ENCODE measurements at places on chromosomes 1 and 21.

GRCh38 chr1:212746546-212746945 is 45.0 kb downstream of the NSL1 start:
- DNase-seq: no peak

- DNase-seq: no peak
Observed at GRCh38 chr1:174659823-174660222, 212.1 kb downstream of the GPR52 start.

GRCh38 chr1:238690415-238690814 is 696.0 kb upstream of the CHRM3 start:
- no peak for DNase-seq

DNA sequence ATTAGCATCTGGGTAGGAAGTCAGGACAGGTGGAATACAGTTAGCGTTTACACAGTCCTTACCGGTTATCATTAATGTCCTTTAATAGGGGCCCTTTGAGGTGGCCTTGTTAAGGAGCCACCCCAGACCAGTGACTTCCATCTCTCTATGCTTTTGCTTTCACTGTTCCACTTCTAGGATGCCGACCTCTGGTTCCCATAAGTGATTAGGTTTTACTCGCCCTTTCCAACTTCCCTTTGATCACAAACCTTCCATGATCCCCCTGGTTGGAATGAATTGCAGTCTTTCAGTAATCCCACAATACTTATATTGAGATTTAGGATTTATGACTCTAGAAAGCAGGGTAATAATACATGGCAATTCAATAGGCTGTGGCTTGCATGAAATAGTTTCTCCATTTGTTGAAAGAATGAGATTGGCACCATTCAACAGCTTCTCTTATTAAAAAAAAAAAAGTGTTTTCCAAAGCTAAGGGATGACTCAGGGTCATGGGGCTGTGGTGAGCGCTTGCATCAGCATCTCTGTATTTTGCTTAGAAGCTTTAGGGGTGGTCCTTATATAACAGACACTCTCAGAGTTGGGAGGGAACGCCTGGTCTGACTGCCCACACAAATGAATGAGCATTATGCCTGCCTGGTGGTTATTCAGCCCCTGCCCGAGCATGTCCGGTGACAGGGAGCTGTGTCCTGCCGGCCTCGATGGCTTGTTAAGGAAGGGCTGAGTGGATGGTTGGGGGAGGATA is 110.5 kb downstream of the CNIH3 start:
- no peak for DNase-seq

- peak; percentile 66 for DNase-seq
Observed at GRCh38 chr1:26538480-26539412, 9.2 kb downstream of the RPS6KA1 start.

- peak; percentile 29 for DNase-seq
Observed at GRCh38 chr1:201171063-201172036, 17.1 kb upstream of the TMEM9 start.

DNA sequence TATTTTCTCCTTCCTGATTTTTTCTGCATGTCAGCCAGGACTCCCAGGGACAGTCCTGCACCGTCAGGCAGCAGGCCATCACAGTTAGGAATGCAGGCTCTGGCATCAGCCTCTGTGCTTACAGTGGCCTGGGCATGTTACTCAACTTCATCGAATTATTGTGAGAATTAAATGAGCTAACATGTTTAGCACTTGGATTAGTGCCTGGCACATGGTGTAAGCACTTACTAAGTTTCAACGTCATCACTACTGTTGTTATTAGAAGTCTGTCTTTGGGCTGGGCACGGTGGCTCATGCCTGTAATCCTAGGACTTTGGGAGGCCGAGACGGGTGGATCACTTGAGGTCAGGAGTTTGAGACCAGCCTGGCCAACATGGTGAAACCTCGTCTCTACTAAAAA is 45.1 kb downstream of the SCCPDH start:
- no peak for DNase-seq

GRCh38 chr1:233020426-233020825 is 70.0 kb downstream of the NTPCR start:
- DNase-seq: no peak

- DNase-seq: no peak
Observed at GRCh38 chr1:53807916-53808315, 30.2 kb downstream of the NDC1 start.

GRCh38 chr1:63274979-63275378 is 47.4 kb upstream of the FOXD3 start:
- DNase-seq: no peak

DNA sequence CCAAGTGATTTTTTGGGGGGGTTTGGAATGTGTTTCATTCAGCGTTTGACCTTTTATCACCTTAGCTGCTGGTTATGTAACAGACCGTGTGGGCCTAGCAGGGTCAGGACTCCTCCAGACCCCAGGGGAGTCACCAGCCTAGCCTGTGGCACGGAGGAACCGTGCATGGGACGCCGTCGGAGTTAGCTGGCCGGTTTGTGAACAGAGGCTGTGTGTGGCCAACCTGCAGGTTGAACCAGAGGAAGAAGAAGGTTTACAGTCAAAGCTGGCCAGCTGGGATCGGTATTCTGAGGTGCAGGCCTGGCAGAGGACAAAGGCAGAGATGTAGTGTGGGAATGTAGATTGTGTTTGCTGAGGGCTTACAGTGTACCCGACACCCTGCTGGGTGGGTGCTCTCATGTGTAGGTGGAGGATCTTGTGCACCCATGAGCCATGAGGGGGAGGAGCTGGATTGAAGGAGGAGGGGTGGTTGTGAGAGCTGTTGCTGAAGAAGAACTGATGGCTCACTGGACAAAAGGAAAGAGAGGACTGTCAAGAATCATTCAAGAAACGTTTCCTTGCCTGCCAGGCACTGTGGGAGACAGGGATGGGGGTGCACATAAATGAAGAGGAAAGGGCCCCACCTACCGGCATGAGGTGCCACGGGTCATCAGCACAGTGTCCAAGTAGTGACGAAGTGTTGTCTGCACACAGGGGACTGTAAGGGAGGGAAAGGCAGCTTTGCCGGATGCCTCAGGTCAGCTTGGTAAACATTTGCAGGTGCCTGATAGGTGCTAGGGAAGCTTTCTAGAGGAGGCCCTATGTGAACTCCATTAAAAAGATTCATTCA is 40.0 kb upstream of the PWP2 start:
- DNase-seq: no peak

DNA sequence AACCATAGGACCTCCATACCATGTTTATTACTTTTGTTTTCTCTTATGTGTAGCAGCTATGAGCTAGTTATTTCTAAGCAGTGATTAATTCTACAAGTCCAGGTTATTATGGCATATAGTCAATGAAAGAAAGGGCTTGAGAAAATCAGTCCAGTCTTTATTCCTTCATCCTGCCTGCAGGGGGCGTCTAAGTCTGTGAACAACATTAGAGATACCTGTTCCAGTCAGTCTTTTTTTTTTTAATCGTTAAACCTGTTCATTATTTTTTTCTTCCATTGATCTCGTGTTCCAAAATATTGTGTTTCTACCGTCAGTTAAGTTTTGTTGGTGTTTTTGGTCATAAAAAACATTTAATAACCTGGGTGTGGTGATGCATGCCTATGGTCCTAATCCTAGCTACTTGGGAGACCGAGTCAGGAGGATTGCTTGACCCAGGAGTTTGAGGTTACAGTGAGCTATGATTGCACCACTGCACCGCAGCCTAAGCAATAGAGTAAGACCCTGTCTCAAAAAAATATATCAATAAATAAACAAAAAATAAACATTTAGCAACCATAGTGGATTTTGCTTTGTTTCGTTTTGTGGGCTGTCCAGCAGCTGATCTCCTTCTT is 29.4 kb upstream of the CD2 start:
- peak; percentile 91 for DNase-seq

- no peak for DNase-seq
Observed at GRCh38 chr21:29581393-29581792, 282.7 kb downstream of the BACH1 start.

DNA sequence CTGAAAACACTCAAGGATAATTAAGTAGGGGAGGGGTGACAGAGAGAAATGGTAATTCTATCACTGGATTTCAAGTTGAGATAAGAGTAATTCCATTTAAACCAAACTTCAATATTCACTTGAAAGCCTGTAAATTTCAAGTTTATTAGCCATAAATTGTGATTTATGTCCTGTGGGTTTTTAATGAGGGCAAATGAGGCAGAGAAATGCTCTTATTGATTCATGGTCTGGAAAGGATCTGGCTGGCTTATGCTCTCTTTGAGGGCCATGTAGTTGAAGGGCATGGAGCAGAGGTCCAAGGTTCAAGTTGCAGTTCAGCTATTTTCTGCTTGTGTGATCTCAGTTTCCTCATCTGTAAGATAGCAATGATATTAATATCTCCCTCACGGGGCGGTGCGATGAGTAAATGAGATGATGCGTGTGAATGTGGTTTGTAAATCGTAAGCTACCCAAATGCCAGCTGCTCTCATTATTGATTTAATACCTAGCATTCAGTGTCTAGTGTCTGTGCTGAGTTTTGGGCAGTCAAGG is 12.3 kb downstream of the OLFML3 start:
- no peak for DNase-seq

DNA sequence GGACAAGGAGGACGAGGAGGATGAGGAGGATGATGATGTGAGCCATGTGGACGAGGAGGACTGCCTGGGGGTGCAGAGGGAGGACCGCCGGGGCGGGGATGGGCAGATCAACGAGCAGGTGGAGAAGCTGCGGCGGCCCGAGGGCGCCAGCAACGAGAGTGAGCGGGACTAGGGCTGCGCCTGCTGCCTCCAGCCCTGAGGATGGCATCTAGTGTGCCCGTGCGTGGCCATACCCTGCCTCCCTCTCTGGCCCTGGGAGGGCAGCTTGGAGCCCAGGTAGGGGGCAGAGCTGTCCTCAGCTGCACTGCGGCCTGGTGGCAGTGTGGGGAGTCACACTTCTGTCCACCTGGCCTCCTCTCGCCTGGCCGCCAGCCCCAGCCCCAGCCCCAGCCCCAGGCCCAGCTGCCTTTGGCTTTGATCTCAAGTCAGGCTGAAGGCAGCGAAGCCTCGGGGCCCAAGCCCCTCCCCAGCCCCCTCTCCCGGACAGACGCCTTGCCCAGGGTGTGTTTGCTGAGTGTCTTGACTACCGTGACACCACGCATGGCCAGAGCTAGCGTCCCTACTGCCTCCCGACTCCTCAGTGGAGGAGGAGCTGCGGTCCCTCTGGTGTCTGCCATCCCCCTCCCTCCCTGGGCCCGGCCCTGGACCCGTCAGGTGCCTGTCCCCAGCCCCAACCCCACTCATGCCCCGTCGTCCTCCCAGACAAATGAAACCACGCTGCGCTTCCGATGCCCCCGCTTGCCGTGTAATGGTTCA is 155.2 kb downstream of the PEX14 start:
- DNase-seq: no peak

DNA sequence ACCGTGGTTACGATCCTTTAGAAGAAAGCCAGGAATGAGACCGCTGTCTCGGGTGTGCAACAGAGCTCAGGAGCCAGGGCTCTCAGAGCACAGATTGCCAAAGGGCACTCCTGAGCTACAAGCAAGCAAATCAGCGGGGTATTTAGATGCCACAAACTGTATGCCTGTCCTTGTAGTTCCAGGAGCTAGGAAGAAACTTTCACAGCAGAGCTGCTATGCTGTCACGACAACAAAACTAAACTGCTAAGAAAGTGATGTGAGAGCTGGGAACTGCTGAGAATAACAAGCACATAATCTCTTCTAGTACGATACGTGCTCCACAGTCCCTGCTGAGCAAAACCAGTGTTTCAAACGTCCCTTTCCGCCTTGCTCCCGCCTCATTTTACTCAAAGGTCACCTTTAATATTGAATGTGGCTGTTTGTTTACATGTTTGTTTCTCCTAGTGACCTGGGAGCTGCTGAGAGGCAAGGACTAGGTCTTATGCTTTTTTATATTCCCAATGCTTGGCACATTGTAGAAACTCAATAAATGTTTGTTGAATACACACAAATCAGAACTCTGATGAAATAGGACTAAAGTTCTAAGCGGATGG is 14.7 kb downstream of the GREM2 start:
- no peak for DNase-seq

DNA sequence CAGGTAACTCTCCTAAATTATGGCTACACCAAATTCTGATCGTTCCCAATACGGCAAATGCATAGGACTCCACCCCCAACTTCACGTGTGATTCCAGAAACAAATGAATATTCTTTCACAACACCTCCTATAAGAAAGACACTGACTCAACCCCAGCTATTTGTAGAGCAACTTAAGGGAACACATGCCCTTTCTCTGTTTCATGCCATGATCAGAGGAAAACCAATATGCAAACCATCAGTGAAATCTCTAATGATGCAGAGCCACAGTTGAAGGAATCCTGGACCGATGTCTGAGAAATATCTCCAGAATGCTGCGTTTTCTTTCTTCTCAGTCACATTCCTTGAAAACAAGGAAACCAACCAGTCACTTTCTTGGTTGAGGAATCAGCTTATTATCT is 164.2 kb upstream of the PTBP2 start:
- no peak for DNase-seq

GRCh38 chr1:15702722-15703550 is 18.8 kb downstream of the PLEKHM2 start:
- DNase-seq: no peak

DNA sequence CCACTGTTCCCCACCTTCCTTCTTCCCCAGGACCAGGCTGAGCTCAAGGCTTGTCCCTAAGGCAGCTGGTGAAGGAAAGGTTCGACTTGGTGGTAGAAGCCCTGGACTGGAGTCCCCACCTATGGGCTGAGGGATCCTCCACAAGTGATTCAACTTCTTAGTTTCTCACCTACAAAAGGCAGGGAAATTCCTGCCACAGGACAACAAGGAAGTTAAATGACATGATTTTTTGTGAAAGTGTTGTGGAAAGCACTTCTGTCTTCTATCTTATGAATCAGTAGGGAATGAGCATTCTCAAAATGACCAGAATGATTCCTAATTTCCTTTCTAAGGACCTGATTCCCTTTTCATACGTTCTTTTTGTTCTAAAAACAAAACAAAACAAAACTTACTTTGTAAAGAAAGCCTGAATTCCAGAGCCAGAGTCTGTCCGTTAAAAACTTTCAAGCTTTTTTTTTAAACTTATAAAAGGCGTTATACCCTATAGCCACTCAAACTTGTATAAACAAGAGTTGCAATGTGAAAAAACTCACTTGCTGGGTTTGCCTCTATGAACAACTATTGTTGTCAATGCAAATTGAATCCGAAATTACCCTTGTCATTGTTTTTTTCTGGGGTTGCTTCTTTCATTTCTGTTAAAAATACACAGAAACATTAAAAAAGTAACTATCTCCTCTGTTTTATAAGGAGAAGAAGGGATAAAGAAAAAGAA is 12.2 kb downstream of the KCNJ15 start:
- DNase-seq: no peak

- no peak for DNase-seq
Observed at GRCh38 chr1:154847891-154848290, 22.2 kb downstream of the KCNN3 start.

DNA sequence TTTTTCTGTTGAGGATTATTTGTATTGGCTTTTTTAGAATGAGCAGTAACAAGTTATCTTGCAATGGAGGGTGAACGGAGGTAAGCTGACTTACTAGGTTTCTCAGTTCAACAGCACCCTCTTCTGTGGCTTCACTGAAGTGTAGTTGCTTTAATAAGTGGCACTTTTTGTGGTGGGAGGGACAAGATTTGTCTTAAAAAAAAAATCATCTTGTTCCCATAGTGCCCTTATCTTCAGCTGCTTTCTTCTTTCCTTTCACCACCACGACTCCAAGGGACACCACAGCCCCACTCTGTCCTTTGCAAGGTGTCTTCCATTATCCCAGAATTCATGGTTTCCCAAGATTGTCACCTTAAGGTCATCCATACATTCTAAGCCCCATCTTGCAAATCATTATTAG is 92.9 kb downstream of the PIGK start:
- DNase-seq: no peak
